ENCODE measurements at places on chromosomes 3 and 15.

- DNase-seq, result no peak
These were observed 345.0 kb downstream of the TUSC7 start for GRCh38 chr3:117054556-117054955.

GRCh38 chr3:149375501-149376196 lies 1.8 kb downstream of the TM4SF1 start:
- DNase-seq, result no peak

DNA sequence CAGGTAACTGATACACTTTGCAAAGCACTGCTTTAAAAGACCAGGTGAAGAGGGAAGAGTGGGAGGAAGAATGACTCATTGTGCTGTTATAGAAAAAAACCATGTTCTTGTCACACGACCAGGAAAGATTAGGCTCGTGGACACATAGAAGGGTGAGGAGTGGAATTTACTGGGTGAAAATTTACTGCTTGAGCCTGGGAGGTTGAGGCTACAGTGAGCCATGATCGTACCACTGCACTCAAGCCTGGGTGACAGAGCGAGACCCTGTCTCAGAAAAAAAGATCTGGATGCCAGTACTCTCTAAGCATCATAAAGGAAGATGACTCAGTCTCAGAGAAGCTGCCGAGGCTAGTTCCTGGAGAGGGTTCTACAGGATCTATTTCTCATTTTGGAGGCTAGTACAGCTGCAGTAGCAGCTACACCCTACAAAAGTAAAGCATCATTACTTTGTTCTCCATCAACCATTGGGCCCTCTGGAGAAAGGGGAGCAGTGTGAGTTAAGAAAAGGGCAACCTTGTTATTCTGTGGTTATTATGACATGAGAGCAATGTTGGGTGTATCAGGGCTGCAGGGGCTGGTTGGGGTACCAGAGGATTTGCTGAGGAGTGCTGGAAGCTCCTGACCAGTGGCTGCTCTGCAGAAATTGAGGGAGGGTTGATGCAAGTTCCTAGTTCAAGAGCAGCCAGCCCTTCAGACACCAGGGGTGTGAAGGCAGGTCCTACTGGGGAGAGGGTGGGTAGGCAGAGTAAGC lies 75.4 kb downstream of the CMTM8 start:
- DNase-seq, result no peak

GRCh38 chr3:87332789-87333188 lies 56.4 kb upstream of the POU1F1 start:
- DNase-seq, result no peak

- no peak for DNase-seq
These were observed 21.0 kb upstream of the CHRNB4 start for GRCh38 chr15:78662028-78662427.

DNA sequence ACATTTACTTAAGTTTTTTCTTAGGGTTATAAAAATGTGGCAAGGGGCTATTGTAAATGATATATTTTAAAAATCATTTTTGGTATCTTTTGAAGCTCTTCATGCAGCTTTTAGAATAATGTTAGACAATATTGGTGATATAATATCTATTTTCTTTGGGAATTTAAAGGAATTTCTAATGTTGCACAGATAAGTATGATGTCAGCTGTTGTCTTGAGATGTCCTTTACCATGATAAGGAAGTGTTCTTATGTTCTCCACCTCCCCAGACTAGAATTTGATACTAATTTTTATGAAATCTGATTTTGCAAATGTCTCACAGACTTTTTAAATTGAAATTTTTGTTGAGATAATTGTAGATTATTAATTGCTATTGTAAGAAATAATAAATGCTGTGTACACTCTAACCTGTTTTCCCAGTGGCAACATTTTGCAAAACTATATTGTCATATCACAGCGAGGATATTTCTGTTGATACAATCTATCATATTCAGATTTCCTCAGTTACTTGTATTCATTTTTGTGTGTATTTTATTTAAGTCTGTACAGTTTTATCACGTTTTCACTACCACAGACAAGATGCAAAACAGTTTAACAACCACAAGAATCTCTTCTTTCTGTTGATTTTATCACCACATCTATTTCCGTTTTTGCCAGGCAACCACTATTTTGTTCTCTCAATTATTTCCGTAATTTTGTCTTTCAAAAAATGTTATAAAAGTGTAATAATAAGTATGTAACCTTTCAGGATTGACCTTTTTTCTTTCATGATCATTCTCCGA lies 55.4 kb downstream of the SPRED1 start:
- no peak for DNase-seq

DNA sequence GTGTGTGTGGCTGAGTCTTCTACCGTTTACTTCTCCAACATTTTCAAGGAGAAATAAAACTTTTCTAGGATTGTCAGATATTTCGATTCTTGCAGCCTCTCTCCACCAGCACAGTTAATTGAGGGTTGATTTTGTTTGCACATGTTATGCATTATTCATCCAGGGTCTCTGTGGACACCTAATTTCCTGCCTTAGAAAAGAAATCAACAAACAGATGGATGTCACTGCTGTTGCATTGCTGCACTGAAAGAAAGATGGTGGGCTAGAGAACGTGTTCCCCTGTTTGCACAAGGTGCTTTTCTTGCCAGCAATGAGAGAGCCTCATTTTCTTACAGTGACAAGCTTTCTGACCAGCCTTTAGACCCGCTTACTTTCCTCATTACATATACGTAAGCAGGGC lies 150.0 kb downstream of the CLSTN2 start:
- DNase-seq, result no peak

GRCh38 chr3:167989066-167989465 lies 106.7 kb downstream of the GOLIM4 start:
- DNase-seq, result no peak

DNA sequence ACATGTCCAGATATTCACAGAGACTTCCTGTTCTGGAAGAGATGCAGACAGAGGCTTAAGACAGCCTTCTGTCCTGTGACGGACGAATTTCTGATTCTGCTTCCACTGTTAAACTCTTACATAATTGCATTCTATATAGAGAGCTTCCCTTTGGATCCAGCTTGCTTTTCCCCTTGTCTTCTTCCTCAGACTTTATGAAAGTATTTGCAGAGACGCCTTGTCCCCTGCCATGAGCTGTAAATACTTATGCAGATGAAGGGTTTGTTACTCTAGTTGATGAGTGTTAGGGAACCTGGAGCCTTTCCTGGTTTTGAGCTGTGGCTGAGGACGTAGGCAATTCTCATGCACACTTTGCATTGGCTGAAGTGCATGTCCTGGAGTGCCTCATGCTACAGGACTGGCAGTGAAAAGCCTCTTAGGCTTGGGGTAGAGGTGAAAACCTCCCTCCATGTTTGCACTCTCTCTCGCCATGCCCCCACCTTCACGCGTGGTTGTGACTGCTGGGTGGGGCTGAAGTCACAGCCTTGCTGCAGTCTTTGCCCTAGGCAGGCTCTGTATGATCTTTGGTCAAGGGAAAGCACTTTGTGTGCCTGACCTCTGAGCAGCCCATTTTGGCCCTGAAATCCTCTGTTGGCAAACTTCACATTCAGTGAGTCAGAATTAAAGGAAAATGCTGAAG lies 286.6 kb downstream of the PTPRG start:
- DNase-seq, result no peak

- no peak for DNase-seq
These were observed 6.7 kb upstream of the SLC12A8 start for GRCh38 chr3:125219261-125219701.

- no peak for DNase-seq
These were observed 132.2 kb downstream of the MBNL1 start for GRCh38 chr3:152400887-152401286.

- DNase-seq, result no peak
These were observed 114.3 kb downstream of the STAC start for GRCh38 chr3:36494461-36495109.

DNA sequence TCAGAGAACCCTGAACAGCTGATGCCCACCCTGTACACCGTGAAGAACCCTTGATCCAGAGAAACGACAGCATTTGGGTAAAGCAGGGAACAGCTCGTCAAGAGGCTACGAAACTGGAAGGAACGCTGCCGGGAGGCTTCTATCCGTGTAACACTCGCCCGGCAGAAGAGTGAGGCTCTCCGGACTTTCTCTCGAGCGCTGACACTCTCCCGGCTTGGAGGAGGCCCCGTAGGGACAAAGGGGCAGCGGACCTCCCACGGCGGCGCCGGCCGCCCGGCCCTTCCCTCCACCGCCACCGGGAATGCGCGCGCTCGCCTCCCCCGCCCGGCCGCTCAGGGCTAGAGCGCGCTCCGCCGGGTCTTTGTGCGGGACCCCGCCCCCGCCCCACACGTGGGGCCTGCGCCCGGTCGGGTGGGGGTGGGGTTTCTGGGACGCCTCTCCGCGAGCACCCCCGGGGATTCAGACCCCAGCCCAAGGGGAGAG lies 1.7 kb downstream of the HYAL2 start:
- peak; percentile 53 for DNase-seq

- DNase-seq, result no peak
These were observed 53.8 kb downstream of the GASK1A start for GRCh38 chr3:43032646-43033628.

DNA sequence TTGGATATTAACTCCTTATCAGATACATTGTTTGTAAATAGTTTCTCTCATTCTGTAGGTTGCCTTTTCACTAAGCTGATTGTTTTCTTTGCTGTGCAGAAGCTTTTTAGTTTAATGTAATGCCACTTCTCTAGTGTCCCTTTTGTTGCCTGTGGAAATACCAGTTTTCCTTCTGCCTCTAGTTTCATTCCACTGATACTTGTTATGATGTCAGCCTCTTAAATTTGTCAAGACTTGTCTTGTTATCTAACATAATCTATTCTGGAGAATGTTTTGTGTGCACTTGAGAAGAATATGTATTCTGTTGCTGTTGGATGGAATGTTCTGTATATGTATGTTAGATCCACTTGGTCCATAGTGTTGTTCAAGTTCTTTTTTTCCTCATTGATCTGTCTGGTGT lies 18.0 kb upstream of the CEP152 start:
- DNase-seq, result no peak

DNA sequence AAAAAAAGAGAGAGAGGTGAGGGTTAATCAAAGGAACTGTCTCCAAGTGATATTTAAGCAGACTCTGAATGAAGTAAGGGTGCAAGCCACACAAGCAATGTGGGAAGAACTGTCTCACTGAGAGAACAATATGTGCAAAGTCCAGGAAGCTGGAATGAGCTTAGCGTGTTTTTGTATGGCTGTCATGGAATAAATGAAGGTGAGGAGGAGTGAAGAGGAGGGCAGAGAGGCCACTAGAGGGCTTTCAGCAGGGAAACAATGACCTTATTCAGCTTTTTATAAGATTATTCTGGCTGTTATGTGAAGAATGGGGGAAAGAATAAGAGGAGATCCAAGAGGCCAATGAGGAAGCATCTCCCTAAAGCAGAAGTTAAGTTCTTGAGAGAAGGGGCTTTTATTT lies 86.9 kb upstream of the COL8A1 start:
- no peak for DNase-seq

GRCh38 chr3:170585937-170586310 lies at the start of gene SLC7A14:
Gene SLC7A14 (minus strand): TSS chr3:170586075. CDS start chr3:170526936, 59,139 bp downstream.
- DNase-seq, result peak; percentile 47

DNA sequence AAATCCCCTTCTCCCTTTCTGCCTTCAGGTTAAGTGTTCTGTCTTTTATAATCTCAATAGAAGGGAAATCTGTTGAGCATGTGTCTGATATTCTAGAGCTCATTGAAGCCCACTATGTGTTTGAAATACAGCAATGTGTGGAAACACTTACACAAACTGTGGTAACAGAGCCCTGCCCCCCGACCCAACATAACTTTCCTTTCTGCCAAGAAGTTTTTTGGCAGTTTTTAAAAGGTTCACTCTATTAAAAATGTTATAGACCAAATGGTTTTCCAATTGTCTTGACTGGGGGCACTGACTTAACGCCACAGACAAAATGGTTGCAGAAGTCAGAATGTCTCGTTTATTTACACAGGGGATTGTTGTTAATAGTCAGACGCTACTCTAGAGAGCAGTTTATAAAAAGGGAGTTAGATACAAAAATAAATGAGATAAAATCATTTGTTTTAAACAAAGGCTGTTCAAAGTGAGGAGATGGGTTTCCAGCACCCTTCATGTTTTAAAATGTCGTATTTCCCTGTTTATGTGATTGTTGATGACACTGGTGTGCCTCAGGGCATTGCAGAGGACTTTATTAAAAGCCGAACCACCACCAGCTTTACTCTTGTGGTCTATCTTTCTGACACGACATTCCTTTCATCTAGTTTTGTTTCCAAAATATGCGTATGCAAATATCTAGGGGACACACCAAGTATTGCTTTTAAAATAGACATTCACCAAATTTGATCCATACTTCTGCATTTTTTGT lies 26.7 kb upstream of the GREM1 start:
- DNase-seq, result no peak

DNA sequence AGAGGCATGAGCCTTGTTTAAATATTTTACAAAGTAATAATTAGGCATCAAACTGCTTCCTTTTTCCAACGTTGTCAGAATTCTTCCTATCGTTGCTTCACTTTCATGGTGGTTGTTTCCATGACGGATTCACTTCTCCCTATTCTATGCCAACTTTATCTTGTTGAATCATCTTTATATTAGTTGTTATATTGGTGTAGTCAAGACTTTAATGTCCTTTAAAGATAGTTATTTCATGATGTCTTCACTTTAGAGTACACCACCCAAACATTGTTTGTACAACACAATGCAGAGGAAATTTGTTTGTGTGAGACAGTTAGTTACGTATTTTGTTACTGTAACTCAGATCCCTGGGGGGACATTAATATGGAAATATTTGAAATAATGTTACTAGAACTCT lies 61.9 kb downstream of the CRYBG3 start:
- no peak for DNase-seq

GRCh38 chr3:120368172-120368571 lies 19.0 kb upstream of the LRRC58 start:
- no peak for DNase-seq
